ENCODE measurements at places on chromosomes 16 and 17.

GRCh38 chr16:66603537-66604375 lies 748 bp upstream of the CMTM3 start:
- peak; percentile 66 for DNase-seq

- DNase-seq = no peak
Measured at GRCh38 chr17:38605841-38606645, at the start of gene SRCIN1. TSS of gene SRCIN1 (minus strand) at chr17:38605952. CDS start at chr17:38605705, 247 bp downstream.

GRCh38 chr17:58084317-58084981 lies 1.2 kb downstream of the DYNLL2 start:
- DNase-seq = peak; percentile 7

- peak; percentile 8 for DNase-seq
Measured at GRCh38 chr16:59295993-59296736, 562.0 kb upstream of the GOT2 start.

DNA sequence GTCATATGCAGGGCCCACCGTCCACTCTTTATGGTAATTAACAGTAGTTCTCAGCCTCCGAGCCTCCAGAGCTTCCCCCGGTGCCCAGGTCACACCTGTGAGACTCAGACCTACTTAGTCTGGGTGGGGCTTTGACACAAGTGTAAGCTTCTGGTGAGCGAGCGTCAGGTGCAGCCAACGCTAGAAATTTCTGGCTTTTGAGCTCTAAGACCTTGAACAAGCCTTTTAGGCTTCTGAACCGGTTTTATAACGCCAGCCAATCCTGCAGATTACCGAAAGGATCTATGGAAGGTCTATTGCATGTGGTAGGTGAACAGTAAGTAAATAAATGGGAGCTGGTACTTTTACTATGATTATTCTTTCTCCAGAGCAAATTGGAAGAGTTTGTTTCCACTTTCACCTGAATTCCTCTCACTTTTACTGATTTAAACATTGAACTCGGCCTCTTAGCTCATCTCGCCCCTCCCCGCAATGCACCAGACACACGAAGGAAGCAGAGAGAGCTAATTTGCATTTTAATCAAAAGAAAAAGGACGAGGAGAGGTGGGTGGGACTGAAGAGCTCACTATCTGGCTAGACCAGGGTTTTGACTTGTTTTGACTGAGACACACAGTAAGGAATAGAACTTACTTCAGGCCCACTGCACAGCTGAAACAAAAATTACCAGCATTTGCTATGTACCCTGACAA lies 47.1 kb downstream of the ABAT start:
- no peak for DNase-seq

GRCh38 chr16:57411362-57411976 lies 6.9 kb downstream of the CCL17 start:
- no peak for DNase-seq

- no peak for DNase-seq
Measured at GRCh38 chr16:19431636-19432340, 14.1 kb downstream of the TMC5 start.

DNA sequence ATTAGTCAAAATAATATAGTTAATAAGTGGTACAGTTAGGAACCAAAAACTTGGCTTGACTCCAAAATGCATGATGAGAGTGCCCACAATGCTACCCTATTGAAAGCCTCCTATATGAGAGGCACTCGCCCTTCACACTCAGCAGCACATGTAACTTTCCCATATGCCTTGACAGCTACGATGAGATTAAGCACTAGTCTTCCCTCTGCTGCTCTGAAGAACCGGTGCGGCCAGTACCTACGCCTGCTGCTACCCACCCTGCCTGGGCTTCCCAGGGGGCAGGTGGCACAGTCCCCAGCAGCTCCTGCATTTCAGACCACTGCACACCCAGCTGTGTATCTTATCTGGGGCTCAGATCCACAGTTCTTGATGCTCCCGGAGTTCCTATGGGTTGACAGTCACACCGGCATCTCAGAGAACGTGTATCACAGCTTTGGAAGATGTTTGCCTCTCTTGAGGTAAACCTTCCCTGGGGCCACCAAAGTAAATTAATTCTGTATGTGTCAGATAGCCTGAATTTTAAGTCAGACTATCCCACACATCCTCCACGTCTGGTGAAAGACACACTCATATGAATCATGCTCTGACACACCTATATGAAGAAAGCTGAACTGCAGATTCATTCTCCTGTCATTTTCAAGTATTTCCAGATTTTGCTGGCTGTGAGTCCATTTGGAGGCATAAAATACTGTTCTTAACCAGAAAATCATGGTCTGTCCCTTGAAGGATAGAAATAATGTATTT lies 77.8 kb downstream of the MYH10 start:
- peak; percentile 45 for DNase-seq

DNA sequence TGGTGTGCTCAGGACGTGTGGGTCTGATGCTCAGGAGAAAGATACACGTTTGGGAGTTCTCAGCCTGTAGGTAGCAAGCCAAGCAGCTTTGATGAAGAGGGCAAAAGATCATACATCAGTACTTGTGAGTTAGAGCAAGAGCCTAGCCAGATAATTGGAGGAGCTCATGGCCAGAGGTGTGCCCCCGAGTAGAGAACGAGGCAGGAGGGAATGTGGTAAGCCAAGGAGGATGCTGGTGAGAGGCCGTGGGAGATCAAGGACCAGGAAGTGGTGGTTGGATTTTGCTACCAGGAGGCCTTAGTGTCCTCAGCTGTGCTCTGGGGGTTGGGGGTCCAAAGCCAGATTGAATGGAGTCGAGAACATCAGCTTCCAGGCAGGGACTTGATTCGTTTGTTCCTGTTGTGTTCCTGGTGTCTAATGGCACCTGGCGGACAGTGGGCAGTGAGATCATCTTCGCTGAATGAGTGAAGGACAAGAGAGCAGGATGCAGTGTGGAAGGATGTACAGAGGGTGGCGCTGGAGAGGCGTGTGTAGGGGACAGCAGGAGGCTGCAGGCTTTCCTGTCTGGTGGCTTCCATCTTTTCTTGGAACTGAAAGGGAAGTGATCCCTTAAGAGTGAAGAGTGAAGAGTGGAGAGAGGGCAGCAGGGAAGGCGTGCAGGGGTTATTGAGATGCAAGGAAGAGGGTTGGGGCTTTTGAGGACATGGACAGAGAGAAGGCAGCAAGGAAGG lies 11.6 kb downstream of the FBXL19 start:
- peak; percentile 41 for DNase-seq

DNA sequence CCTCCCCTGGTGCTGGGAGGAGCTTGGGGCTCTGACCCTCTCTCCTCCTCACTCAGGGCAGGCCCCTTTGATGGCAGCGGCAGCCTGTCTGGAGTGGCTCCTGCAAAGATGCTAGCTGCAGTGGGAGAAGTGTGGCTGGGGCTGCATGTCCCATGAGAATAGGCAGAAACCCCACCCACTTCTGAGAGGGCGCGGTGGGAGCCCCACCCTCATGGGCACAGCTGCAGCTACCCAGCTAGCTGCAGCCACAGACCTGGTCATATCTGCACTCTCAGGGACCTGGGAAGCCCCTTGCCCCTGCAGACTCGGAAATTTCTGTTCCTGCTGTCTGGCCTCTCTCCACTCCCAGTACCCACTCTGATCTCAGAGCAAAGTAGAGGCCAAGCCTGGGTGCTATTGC lies 72.2 kb upstream of the BRD7 start:
- no peak for DNase-seq

DNA sequence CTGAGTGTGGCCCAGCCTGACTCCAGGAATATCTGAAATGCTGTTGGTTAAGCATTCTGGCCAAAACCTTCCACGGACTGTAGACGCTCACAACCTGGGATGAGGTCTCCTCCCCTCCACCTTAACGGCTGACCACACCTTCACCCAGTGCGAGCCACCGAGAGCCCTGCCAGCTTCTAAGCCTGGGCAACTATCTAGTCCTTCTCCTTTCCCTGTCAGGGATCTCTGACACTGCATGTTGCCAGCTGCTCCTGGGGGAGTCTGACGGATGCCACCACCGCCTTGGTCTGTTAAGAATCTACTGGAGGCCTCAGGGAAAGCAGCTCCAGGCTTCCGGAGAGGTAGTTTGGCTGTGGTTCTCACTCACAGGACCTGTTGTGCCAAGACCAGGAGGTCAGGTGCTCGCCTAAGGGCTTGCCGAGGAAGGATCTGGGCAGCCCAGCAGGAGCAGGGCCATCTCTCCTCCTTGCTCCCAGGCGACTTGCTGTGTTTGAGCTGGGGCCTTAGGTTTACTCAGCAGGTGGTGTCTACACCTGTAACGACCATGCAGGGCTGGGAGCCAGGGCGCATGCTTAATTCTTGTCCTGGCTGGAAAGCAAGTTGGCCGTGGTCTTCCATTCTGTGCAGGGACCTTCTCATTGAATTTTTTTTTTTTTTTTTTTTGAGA lies 111.8 kb downstream of the NTN1 start:
- DNase-seq = no peak

DNA sequence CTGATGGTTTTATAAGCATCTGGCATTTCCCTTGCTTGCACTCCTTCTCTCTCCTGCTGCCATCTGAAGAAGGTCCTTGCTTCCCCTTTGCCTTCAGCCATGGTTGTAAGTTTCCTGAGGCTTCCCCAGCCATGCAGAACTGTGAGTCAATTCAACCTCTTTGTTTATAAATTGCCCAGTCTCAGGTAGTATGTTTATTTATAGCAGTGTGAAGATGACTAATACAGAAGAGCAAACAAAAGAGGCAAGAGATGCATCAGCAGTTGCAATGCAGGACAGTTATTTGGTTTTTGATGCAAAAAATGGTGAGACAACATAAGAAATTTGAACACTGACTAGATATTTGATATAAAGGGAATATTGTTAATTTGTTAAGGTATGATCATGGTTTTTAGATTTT lies 16.8 kb downstream of the TMEM100 start:
- DNase-seq = no peak

- no peak for DNase-seq
Measured at GRCh38 chr17:20787281-20787680, 207.8 kb downstream of the CDRT15L2 start.

DNA sequence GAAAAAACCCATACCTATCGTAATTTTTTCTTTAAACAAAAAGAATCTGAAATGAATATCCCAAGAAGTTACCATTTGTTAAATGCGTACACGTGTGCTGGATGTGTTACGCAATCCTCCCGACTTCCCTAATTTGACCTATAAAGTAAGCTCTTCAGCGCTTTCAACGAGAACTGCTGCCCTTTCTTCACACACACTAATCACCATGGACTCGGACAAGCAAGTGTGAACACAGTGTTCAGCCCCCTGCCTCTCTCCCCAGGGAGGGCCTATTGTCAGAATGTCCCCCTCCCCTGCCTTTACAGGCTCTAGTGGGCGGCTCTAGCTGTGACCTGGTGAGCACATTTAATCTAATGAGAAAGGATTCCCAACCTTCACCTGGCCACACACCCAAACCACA lies 216.1 kb downstream of the CEP112 start:
- DNase-seq = no peak

DNA sequence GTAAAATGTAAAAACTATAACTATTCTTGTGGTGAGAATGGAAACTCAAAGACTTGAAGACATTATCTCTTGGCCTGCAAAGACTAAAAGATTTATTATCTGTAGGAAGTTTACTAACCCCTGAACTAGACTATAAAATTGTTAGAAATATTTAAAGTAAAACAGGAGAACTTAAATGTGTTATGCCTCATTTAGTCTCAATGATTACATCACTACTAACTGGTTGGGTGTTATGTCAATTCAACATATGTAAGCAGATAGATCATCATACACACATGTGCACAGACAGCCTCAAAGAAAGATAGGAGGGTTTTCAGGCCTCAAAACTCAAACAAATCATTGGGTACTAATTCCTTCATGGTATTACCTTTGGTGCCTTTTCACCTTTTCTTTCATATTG lies 7.6 kb downstream of the STX8 start:
- DNase-seq = no peak

DNA sequence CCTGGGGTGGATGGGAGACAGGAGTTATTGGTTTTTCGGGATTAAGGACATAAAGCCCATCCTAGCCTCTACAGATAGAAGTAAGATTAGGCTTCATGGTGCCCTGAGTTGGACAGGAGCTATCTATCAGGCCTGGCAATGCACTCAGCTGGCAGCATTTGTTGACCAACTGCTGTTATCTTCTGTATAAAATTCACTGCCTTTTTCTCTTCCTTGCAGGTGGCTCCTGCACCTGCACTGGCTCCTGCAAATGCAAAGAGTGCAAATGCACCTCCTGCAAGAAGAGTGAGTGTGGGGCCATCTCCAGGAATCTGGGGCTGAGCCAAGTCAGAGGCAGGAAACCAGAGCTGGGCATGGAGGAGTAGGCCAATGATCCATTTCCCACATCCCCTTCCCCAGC lies 579 bp downstream of the MT1A start:
- no peak for DNase-seq

DNA sequence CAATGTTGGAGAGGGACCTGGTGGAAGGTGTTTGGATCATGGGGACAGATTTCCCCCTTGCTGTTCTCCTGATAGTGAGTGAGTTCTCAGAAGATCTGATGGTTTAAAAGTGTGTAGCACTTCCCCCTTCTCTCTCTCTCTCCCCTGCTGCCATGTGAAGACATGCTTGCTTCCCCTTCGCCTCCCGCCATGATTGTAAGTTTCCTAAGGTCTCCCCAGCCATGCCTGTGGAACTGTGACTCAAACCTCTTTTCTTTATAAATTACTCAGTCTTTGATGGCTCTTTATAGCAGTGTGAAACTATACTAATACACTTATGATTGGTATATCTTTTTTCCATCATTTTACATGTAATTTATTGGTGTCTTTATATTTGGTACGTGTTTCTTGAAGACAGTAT lies 13.4 kb downstream of the ADGRG5 start:
- no peak for DNase-seq
